ENCODE measurements at places on chromosomes 4 and X.

DNA sequence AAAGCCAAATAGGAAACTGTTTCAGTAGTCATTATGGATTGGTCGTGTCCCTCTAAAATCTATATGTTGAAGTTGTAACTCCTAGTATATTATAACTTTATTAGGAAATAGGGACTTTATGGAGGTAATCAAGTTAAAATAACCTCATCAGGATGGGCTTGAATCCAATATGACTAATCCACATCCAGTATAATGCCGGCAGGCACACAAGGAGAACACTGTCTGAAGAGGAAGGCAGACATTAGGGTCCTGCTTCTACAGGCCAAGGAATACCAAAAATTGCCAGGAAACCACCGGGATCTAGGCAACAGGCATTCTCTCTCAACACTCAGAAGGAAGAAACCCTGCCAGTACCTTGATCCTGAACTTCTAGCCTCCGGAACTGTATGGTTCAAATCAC is 130.3 kb downstream of the ATP10D start:
- no peak for DNase-seq

DNA sequence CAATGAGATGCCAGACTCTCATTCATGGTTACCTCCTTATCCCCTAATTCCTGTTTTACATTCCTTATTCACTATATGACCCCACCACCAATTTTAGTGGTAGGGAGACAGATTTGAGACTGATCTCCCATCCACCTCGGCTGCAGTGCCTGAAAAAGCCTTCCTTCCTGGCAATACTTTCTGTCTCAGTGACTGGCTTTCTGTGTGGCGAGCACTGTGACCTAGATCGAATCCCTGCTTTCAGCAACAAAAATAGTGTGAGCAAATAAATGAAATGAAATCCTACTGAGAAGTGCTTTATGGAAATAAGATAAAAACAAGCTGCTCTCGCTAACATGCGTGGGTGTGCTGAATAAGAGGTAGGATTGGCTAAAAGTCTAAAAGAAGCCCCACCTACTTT is 165.3 kb downstream of the GPM6A start:
- no peak for DNase-seq

DNA sequence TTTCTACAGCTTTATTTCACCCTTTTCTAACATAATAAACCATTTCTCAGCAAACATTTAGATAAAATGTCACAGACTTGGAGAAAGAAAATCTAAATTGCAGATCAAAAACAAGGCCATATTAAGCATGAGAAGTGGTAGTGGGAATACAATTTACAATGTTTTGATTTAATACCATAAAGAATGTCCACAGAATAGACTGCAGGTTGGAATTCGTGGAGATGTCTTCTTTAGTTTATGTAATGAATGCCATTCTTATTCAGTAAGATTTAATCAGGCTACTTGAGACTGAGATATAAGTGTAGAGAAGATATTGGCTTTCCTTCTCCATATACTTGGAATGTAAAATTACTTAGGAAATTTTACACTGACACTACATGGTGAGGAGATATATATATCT is 91.9 kb upstream of the ZFP42 start:
- no peak for DNase-seq

DNA sequence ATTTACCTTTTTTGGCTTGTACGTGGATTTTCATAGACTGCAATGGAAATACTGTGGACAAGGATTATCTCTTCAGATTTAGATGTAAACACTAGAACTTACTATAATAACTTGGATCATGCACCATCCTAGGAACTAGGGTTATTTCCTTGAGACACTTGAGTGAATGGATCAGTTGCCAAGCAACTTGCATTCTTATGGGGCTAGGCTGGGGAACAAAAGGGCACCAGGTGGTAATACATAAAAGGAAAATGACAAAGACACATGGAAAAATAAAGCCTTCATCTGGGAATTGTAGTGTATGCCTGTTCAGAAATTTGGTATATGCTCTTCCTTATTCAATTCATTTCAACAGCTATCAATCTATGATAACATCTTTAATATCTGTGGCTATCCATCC is 247.1 kb downstream of the SPRY1 start:
- no peak for DNase-seq

GRCh38 chrX:117458243-117458968 is 658.2 kb downstream of the KLHL13 start:
- no peak for DNase-seq

GRCh38 chr4:987624-988513 is 1.0 kb downstream of the IDUA start:
- DNase-seq, result no peak

- no peak for DNase-seq
Measured at GRCh38 chr4:20196476-20196875, 55.2 kb upstream of the SLIT2 start.

DNA sequence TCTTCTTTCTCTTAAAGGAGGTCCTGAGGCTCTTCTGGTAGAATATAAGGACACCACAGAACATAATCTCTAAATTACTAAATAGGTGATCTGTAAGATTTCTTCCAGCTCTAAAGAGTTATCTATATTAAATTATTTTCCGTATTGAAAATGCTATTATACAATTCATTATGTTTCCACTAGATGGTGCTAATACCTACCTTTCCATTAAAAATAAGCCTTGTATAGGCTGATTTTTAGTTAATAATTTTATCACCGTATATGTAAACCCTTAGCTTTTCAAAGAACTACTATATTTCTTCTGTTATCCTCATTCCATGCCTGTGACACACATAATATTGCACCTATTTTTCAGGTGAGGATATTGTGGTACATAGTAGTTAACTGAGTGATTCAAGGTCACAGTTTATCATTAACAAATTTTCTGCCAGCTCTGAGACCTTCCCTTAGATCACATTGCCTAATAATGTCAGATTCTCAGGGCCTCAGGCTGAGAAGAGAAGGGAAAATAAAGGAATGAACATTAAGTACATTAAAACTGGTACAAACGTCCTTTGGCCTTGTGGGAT is 138.8 kb downstream of the TEX11 start:
- DNase-seq, result no peak

DNA sequence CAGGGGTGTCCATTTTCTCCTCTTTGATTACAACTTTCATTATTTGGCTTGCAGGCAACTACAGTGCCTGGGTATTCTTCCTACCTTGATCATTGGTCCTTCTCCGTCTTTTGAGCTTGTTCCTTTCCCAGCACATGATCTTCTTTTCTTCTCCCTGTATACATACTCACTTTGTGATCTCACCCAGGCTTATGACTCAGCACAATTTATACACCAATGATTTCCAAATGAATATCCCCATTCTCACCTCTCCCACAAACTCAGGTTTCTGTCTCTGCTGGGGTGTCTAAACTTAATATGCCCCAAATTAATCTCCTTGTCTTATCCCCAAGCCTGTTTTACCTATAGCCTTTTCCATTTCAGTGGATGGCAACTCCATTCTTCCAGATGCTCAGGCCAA is 19.5 kb upstream of the C4orf54 start:
- DNase-seq, result no peak

DNA sequence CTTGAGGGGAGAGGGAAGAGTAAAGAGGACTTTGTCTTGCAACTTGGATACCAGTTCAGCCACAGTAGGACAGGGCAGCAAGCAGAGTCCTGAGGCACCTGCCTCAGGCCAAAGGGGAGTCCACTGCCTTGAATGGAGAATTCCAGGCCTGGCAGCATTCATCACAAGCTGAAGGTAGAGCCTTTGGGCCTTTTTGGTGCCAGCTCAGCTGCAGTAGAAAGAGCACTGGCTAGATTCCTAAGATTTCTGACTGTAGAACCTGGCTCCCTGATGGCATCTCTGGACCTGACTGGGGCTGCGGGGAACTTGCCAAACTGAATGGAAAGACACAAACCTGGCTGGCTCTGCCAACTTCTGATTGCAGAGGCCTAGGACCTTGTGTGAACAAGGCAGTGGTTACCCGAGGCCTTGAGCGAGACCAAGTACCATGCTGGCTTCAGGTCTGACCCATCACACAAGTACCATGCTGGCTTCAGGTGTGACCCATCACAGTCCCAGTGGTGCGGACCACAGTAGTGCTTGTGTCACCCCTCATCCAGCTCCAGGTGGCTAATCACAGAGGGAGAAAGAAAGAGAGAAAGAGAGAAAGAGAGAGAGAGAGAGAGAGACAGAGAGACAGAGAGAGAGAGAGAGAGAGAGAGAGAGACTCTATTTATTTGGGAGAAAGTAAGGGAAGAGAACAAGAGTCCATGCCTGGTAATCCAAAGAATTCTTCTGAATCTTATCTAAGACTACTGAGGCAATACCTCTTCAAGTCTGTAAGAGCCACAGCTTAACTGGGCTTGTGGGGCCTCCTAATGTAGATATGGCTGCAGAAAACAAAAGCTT is 137.6 kb upstream of the SPIN4 start:
- DNase-seq, result no peak

DNA sequence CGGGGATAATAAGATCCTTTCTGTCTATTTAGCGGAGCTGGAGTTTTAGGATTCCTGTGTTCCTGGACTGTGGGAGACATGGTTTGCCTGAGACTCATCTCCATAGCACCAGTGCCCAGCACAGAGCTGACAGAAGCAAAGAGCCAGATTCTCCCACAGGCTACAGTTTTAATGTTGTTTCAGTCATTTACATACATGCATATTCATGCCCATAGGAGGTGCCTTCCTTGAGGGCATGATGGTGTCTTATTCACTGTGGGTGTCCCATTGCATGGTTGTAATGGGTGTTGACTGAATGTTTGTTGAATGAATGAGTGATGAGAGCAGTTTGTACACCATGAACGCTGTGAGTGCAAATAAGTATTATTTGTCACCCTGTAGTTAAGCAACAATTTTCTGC is 260.6 kb downstream of the EVC2 start:
- DNase-seq, result no peak

DNA sequence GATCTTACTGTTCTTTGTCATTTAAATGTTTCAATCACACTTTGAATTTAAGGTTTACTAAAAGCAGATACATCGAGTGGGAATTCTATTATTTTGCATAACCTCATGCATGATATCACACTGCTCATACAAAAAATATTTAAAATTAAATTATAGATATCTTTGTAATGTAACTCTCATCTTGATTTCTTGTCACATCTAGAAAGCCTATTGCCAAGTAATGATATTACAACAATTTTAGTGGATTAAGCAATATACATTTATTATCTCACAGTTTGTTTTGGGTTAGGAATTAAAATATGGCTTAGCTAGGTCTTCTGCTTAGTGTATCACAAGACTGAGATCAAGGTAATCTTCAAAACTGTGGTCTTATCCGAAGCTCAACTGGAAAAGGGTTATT is 865.0 kb downstream of the CCSER1 start:
- DNase-seq, result no peak

GRCh38 chr4:24006269-24006668 is 116.4 kb upstream of the PPARGC1A start:
- no peak for DNase-seq

GRCh38 chrX:68947882-68948605 is 119.2 kb downstream of the EFNB1 start:
- no peak for DNase-seq

- no peak for DNase-seq
Measured at GRCh38 chr4:48175328-48175727, 41.3 kb upstream of the TXK start.

DNA sequence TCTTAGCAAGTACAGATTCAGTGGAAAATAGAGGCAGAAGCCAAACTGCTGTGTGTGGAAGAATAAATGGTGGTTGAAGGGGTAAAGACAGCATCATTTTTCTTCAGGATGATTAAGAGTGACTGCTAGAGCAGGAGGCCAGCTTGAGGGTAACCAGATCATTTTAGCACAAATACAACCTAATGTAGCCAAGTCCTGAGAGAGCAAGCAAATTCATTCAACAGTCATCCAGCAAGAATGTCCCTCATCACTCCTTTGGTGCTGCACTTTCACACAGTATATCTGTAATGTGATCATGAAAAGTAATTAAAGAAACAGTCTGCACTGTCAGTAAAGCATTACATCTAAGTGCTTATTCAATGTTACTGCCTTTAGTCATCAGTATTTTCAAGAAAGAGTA is 44.8 kb downstream of the NPFFR2 start:
- no peak for DNase-seq

GRCh38 chr4:101306225-101306624 is 41.1 kb downstream of the PPP3CA start:
- no peak for DNase-seq

DNA sequence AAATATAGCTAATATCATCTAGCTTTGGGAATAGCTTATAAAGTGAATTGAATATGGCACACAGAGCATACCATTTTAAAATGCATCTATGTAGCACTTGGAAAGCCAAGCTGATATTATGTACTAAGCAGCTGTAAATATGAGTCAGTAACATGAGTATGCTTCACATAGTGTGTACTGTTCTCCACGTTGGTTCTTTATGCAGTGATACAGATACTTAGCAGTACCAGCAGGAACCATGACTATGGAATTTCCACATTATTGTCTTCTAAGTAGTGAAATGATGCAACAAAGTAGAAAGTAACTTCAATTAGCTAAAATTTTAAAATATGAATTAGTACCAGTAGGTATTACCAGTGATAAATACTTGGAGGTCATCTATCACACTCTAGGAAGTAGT is 320.1 kb downstream of the BMPR1B start:
- DNase-seq, result no peak

DNA sequence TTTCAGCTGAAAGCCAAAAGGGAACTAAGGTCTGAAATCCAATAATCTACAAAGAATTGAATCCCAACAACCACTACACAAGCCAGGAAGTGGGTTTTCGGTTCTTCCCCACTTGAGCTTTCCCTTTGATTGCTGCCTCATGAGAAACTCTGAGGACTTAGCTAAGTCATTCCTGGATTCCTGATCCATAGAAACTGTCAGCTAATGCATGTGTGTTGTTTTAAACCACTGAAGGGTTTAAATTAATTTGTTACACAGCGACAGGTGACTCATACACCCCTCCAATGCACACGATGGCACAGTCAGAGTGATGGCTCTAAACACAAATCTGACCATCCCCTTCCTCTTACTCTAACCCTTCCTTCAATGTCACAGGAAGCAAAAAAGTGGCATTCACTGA is 282.9 kb downstream of the RAB28 start:
- DNase-seq, result no peak

DNA sequence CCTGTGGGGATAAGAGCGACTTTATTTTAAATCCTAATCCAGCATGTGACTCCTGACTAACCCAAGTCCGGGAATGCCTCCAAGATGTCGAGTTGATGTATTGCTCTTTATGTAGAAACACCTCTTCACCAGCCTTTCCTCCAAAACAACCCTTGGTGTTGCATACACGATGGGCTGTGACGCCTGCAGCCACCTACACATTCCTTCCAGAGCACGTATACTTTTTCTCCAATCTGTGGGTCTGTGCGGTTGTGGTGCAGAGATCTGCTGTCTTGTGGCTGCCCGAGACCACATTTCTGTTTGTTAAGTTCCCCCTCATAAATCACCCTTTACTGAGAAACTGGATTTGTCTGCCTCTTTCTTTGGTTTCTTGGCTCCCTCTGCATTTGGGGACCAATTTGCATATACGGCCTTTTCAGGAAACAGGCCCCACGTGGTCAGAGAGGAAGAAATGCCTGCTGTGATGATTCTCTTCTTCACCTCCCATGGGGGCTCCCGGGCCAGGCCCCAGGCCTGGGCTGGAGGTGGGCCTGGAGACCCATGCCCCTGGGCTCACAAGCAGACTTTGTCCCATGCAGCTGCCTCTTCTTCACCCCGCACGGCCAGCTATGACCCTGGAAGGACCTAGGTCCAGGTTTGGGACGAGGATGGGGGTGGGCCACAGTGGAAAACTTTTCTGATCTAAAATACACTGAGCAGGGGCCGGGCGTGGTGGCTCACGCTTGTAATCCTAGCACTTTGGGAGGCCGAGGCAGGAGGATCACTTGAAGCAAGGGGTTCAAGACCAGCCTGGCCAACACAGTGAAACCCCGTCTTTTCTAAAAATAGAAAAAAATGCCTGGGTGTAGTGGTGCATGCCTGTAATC is 21.4 kb upstream of the AFAP1 start:
- DNase-seq, result no peak

- DNase-seq, result no peak
Measured at GRCh38 chr4:7315286-7315685, 119.4 kb downstream of the PSAPL1 start.

All from CD4-positive, alpha-beta T cell treated with Interferon gamma for 1 hour (primary cell).